CD8-positive, alpha-beta T cell (primary cell): ENCODE measurements at places on chromosomes 2 and 18.
A peak's percentile ranks its signal among the peaks of the same experiment; 100 is the strongest.

DNA sequence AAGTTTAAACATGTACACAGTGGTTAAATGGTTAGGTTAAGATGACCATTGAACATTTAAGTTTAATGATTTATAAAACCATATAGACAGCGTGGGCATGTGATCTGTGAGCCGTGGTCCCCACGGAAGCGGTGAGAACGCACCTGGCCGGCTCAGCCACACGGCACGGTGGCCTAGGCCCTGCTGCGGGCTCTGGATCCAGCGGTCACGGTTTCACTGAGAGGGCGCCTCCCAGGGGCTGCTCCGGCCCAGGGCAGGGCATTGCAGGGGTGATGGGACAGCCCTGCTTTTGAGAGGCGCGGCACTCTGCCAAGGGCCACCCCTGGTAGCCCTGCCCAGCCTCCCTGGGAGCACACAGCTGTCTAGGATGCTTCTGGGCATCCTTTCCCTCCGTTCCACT lies 124.9 kb downstream of the RGPD3 start:
- no peak for DNase-seq

DNA sequence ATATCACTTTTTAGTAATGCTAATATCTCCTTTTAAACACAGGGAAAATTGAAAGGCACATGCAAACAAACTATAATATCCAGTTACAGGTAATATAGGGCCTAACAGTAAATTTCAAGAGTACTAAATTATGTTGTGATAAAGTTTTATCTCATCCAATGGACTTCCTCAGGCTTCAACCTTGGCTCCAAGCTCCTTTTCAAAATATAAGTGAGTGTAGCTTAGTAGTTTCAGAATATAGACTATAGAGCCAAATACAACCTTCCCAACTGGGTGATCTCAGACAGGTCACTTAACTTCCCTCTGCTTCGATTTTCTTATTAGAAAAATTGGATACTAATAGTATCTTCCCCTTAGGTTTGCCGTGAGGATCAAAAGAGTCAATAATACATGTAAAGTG lies 93.5 kb upstream of the PARD3B start:
- no peak for DNase-seq

DNA sequence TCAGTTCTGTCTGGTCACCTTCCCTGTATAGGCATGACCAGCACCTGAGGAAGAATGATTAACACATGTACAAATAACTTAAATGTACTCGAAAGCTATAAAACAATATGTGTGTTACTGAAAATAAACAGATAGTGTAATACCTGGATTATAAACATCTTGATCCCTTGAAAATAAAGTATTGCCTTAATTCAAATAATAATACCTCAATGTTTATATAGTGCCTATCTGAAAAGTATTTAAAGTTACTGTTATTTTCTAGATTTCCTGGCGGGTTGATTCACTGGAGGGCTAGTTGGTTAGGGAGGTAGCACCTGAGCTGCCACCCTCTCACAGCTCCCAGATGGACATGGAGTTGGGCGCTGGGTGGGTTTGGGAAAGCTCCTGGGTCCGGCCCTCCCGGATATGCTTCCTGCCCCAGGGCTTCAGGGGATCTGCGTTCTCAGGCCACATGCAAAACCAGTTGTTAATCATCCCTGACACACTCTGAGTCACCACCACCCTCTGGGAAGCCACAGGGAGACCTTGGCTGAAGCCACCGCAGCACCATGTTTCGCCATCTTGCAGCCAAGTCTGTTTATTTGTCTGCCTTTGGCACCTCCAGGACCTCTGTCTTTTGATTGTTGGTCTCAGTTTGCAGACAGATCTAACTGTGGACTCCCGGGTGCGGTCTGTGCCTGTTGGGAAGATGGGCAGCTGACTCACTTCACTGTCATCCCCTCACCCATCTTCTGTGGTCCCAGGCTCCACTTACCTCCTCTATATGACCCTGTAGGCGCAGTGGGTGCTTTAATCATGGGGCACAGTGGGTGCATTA lies 35.3 kb downstream of the RAB31 start:
- no peak for DNase-seq

DNA sequence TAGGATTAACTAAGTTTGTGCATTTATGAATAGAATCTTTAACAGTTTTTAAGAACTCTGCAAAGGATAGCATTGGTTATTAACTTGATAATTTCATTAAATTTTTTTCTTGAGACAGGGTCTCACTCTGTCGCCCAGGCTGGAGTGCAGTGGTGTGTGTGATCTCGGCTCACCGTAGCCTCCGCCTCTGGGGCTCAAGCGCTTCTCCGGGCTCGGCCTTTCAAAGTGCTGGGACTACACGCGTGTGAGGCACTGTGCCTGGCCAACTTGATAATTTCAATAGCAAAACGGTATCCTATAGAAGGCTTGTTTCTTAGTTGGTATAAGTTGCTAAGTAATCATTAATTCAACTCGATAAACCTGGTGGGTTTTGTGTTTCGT lies 38.0 kb downstream of the ADNP2 start:
- no peak for DNase-seq

GRCh38 chr2:201758873-201759272 lies 21.9 kb downstream of the ALS2 start:
- no peak for DNase-seq

DNA sequence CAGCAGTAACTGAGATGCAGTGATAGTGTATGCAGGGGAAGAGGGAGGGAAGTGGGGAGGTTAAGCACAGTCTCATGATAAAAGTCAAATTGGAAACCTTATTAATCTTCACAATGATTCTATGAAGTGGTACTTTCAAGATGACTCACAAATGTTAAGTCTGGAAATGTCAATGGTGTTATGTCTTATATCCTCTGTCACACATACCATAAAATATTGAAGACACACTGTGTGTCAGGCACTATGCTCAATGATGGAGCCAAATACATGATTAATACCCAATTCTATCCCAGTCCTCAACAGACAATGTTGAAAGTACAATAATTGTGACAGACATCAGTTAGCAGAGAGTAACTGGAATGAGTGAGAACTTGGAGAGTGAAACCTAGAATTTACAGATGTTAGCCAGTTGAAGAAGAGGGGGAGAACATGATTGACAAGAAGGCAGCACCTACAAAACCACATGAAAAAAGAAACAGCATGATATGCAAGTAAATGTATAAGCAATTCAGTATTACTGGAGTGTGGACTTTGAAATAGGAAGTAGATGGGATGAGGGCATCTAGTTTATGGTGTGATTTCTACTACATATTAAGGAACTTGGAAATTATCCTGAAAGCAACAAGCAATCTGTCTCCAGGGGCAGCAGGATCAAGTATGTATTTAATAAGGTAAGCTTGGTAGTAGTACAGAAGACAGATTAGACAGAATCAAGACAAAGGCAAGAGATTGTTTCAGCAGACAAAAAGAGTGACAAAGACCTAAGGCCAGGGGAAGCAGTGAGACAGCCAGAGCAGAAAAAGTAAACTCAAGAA lies 107.6 kb downstream of the STRN start:
- no peak for DNase-seq

GRCh38 chr18:60873708-60874107 lies 459.5 kb upstream of the CDH20 start:
- DNase-seq: no peak

DNA sequence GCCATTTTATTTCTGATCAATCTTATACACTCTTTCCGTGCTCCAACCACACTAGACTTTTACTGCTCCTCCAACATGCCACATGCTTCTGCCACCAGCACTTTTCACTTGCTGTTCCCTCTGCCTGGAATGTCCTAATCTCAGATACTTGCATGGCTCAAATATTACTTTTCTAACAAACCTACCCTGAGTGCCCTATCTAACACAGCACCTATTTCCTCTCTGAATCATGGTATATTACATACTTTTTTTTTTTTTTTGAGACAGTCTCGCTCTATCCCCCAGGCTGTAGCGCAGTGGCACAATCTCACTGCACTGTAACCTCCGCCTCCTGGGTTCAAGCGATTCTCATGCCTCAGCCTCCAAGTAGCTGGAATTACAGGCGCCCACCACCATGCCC lies 166.3 kb upstream of the CAVIN2 start:
- no peak for DNase-seq

- no peak for DNase-seq
Measured at GRCh38 chr2:54386585-54386984, 69.5 kb upstream of the SPTBN1 start.

DNA sequence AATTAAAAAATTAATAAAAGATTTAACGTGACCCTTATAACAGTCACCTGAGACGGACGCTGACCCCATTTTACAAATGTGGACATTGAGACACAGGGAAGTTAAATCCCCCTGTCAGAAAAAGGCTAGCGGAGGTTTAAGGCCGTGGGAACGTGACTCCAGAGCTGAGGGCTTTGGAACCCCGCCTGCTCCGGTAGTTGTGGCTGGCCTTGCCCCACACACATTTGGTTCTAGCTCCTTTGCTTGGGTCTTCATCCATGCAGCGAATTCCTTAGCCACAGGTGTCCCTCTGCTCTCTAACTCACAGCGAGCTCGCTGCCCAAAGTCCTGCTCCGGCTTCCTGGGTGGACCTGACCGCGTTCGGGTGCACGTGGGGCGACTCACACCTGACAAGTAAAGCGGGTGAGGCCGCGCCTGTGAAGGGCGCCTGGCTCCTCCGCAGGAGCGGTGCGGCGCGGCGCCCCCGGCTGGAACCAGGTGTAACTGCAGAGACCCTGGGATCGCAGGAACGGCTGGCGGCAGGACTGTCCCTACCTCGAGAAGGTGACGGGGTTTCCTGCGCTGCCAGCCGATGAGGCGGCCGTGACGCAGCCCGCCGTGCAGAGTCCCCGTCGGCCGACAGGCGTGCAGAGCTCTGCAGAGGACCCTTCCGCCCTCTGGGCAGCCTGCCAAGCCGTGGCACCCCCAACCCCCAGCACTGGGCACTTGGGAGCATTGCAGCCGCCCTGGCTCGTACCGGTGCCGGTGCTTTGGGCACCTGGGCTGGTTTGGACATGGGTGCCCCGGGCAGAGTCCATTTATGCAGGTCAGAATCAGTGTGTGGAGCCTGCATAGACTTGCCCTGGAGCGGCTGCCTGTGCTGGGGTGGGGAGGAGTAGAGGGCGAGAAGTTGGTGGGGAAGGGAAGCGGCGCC lies 2.4 kb upstream of the PROC start:
- peak; percentile 87 for DNase-seq

GRCh38 chr18:66872277-66872676 lies 268.4 kb upstream of the CDH19 start:
- no peak for DNase-seq

DNA sequence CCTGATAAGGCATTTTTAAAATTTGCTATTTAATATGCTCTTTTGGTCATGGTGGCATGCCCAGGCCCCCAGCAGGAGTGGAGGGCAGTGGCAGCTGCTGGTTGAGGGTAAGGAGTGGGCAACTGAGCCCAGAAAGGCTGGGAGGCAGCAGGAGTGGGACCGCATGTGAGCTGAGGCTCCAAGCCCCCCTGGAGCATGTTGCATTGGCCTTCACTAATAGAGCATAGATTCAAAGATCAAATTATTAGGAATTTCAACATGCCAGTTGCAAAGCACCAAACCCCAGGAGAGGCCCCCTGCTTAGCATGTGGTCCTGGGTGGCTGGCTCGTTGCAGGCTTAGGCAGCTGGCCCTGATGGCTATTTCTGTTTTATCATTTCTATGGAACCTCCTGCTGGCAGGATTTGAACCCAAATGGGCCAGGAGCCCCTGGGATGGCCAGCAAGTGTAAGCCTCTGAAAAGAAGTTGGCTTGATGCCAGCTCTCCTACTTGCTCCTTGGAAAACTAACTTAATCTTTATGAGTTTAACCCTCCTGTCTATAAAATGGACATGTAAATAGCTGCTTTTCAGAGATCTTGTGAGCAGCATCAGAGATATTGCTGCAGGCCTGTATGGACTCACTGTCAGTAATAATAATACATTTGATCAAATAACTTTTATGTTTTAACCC lies 42.1 kb upstream of the TMEM131 start:
- DNase-seq: peak; percentile 19

DNA sequence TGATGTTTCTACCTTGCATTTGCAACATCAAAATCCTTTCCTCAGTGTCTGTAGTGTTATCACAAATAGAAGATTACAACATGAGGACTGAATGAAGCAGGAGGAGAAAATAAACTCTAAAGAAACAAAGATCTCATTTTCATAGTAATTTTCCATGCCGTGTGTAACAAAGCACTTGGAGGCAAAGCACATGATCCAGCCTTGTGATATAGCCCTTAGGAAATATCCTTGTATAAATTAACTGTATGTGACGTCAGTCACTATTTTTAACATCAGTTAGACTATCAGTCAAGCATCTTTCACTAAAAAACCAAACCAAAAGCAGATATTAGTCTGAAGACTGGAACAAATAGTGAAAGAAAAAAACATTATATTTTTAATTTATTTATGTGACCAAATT lies 492.1 kb upstream of the CNTNAP5 start:
- DNase-seq: no peak

- DNase-seq: no peak
Measured at GRCh38 chr18:60277855-60278480, 94.6 kb downstream of the MC4R start.

GRCh38 chr2:207771421-207771820 lies 1.7 kb upstream of the FZD5 start:
- DNase-seq: no peak

- DNase-seq: no peak
Measured at GRCh38 chr18:45619062-45619825, 4.0 kb downstream of the SLC14A2 start.

- DNase-seq: no peak
Measured at GRCh38 chr2:111057721-111058120, 63.0 kb upstream of the BCL2L11 start.

DNA sequence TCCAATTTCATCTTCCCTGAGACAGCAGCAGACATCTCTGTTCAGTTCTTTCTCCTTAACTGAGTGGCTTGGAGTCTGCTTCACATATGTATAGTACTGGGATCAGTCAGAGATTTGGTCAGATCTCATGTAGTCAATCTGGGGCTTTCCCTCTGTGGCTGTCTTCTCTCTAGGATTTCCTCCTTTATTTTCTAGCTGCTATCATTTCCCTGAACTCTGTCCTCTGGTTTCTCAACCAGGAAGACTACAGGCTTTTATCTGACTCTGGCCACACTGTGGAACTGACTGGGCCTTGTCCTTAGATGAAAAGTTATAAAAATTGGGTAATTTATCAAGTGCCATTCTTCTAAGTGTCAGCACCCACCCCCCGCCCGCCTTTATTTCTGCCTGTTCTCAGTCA lies 121.0 kb downstream of the RAPGEF4 start:
- DNase-seq: no peak

GRCh38 chr18:75854174-75854573 lies 426.7 kb upstream of the SMIM21 start:
- no peak for DNase-seq

GRCh38 chr2:135890149-135890548 lies 13.9 kb upstream of the MCM6 start:
- DNase-seq: no peak

- no peak for DNase-seq
Measured at GRCh38 chr2:11784280-11784679, 37.8 kb downstream of the LPIN1 start.

- DNase-seq: no peak
Measured at GRCh38 chr18:35827275-35827902, 145.1 kb upstream of the RMP24 start.

GRCh38 chr18:68847219-68847837 lies 49.4 kb downstream of the CCDC102B start:
- no peak for DNase-seq

DNA sequence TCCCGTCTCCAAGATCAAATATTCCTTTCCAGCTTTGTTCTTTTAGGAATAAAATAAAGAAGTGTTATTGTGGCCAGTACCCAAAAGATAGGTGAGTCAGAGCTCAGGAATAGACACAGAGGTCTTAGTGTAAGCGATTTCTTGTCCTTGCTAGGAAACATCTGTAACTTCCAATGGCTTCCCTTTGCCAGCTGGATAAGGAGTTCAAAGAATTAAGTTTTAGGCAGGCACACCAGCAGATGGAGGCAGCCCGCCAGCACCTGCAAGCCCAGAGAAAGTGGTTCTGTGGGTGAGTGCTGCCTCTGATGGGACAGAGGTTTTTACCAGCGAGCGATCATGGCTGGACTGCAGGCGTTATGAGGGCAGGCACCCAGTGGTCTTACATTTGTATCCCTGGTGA lies 125.4 kb downstream of the MGAT5 start:
- no peak for DNase-seq
